Fibroblast of skin of back (primary cell): ENCODE measurements at places on chromosomes 7 and 10.

- DNase-seq = no peak
Measured at GRCh38 chr7:50412973-50413372, 37.2 kb downstream of the FIGNL1 start.

- DNase-seq = peak; percentile 61
Measured at GRCh38 chr7:74003621-74004020, 24.4 kb upstream of the ELN start.

GRCh38 chr10:79314761-79315601, 32.3 kb upstream of the PPIF start:
- no peak for DNase-seq

GRCh38 chr10:101303087-101303703, 50.8 kb upstream of the BTRC start:
- no peak for DNase-seq

DNA sequence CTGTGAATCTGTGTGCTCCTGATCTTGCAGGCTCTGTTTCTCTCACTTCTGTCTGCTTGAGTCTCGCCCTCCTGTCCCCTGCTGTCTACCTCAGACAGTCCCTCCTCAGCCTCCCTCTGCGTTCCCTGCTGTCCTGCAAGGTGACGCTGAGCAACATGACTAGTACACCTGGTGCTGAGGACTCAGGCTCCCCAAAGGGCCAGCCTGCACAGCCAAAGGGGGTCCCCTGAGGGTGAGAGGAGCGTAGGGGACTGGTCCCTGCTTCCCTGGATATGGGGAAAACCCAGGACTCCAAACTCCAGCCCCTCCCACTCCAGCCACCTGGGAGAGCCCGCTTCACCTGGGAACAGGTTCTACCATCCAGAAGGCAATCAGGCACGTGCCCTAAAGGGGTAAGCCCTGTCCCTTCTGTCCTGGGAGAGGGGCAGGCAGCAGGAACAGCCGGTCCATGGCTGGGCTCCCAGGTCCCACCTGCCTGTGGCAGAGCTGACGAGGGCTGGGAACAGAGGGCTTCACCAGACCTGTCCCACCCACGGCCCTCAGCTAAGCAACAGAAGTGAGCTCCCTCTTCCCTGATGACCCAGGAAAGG, 156.5 kb downstream of the UBE2H start:
- no peak for DNase-seq

GRCh38 chr7:126958367-126958766, 294.4 kb downstream of the GRM8 start:
- no peak for DNase-seq

DNA sequence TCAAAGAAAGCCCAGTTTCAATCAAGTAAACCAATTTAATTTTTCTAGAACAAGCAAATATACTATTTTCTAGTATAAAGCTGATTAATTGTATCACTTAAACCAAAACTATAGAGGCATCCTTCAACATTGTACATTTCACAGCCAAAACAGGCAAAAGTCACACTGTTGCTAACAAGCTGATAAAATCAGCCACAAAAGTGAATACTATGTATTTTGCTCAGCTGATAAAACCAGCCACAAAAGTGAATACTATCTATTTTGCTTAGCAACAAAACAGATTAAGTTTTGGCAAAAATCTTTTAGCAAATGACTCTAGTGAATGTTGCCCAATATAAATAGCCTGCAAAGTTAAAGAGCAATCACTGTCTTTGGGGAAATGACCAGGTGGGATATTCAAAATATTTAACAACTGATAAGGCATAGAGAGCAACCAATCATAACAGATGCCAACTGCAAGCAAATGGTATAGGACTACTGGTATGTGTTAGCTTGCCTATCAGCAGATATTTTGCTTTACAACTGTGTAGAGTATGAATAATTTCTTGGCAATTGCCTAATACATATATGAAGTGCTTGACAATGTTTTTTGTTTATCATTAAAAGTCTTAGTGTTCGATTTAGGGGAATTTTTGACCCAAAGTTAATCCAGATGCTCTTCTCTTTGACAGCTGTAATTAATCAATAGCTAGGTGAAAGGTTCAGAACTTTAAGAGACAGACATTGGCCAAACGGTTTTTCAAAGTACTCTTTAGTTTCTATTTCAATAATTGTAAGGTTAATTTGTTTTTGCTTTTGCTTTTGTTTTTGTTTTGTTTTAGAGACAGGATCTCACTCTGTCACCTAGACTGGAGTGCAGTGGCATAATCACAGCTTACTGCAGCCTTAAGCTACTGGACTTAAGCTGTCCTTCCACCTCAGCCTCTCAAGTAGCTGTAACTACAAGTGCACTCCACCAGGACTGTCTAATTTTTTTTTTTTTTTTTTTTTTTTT, 44.4 kb upstream of the SP4 start:
- DNase-seq = no peak

- DNase-seq = no peak
Measured at GRCh38 chr7:40799-41750, 151.3 kb upstream of the FAM20C start.

DNA sequence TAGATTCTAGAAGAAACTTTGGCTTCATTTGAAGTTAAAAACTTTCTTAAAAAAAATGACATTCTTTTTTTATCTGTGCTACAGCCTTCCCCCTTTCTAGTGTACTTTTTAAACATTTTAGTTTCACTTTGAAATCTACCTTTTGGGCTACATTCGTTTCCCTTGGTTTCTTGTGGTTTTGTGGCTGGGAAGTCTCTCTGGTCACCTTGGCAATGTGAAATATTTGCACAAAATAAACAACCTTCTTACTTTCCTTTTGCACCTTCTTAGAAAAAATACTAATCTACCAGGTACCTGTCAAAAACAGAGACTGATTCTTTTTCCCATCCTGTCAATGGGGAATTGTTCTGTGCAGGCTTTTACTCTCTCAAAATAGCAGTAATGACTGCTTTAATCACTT, 350.2 kb downstream of the GATA3 start:
- no peak for DNase-seq
